Activated CD4-positive, CD25-positive, alpha-beta regulatory T cell (primary cell): ENCODE measurements at places on chromosomes 5 and 9.

DNA sequence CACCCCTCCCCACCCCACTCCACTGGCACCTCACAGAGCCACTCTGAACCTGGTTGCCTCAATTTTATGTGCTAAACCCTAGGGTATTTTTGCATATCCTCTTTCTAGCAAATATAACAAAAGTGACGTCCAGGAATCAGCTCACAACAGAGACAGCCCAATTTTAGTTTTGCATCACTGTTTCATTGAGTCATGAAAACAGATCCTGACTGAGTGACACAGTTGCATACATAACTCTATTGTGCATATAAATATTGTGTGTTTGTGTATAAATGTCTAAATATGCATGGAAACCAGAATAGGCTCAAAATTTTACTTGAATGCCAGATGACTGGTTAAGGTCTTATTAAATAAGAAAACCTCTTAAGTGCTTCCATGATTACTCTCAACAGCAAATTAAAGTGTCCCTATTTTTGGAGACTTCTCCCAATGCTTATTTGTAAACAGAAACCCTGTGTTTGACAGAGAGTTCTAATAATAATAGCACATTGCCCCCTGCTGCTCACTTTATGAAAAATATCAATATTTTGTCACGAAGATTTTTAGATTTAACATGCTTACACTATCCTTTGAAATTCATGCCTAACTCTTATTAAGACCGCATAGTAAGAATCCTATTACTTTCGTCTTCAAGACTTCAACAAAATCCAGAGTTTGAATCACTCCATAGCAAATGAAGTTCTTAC, 75.5 kb upstream of the PRRC1 start:
- no peak for DNase-seq

GRCh38 chr5:646396-647201, 34.5 kb downstream of the CEP72 start:
- DNase-seq: no peak

DNA sequence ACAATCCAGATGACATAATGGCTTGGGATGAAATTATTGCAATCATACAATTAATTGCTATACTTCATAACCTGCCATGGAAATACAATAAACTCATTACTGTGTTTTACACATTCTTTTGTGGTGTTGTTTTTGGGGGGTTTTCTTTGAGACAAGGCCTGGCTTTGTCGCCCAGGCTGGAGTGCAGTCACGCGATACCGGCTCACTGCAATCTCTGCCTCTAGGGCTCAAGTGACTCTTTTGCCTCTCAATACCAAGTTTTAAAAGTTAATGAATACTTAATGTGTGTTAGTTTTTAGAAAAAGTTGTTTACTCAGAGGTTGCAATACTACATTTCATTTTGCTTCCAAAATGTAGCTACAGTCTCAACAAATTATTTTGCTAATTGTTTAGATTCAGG, 598.4 kb downstream of the CHSY3 start:
- no peak for DNase-seq

- DNase-seq: no peak
These were observed 414.1 kb downstream of the ARHGEF28 start for GRCh38 chr5:74040065-74040551.

GRCh38 chr5:32562843-32563242, 22.5 kb upstream of the SUB1 start:
- DNase-seq: no peak

DNA sequence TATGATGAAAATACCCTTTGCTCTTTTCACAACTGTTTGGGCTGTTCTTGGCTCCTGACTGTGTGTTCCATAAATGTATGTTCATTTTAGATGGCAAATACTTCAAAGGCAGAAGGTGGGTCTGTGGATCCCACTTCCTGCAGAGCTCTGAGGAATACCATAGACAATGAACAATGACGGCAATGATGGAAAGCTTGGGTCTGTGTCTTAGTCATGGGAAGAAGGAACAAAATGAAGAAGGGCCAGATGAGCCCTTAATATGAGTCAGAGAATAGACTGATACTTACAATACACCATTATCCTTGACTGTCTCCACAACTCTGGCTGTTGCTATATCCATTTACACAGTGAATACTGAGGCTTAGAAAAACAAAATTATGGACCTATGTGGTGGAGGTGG, 126.0 kb downstream of the SLIT3 start:
- no peak for DNase-seq

DNA sequence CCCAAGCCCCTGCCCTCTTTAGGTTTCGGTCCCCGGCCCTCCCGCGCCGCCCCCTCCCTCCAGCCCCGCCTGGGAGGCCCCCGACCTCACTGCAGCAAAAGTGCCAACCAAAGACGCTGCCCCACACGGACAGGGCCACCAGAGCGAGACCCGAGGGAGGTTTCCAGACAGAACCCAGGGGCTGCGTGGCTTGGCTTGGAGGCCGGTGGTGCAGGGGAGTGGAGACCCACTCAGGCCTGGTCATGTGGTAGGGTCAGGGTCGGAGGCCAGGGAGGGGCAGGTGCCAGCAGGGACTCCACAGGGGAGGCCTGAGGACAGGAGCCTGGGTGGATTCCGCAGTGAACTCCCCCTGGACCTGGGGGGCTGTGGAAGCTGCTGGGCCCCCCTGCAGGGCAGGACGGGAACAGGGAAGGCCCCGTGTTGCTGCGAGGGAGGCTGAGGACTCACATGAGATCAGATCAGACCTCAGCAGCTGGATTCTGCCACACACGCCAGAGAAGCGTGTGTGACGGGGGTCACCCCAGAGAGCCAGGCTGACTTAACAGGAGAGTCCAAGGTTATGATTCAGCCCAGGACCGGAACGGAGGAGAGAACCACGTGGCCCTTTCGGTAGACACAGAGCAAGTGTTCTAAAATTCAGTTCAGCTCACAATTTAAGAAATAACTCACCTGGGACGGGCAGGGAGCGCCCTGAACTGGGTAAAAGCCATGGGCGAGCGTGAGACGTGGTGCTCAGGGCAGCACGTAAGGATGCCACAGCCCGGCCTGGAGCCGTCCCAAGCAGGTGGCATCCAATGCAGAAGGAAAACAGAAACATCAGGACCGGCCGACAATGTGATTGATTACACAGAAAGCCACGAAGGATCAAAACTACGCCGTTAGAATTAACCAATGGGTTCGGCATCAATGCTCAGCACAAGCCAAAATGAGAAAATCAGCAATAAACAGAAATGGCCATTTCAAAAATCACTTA, 38.9 kb downstream of the EXD3 start:
- DNase-seq: no peak

DNA sequence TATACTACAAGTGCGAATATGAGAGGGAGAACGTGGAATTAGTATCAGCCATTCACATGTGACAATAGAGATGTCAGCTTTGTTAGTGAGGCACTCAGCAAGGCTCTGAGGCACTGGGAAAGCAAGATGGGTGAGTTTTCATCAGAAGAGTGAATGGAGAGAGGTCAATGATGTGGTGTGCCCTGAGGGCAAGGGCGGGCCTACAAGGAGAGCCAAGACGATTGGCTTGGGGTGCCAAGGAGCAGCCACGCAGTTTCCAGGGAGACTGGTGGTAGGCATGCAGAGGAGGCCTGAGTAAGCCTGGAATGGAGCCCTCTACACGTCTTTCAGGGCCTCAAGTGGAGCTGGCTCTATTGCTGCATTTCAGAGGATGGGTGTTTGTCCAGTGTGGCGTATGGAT, 24.7 kb downstream of the BTF3 start:
- no peak for DNase-seq

GRCh38 chr9:122614362-122614761, at the start of gene OR1Q1:
Gene OR1Q1, plus strand, starts transcription at chr9:122614738. Its CDS starts 0 bp downstream, at chr9:122614738.
- no peak for DNase-seq

DNA sequence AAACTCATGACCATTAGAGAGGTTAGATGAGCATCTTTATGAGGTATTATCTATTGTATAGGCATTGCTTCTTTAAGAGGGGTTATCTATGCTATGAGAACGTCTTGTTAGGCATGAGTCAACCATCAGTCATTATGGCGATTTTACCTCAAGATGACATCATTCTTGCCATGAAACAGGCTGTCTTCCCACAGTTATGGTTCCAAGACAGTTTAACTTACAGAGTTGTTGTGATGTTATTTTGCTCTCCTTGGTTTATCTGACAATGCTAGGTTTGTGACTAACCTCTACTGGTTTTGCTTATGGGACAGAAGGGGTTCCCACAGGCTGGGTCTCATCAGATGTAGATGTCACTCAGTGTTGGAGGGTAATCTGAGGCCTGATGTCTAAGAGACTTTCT, 1864.7 kb upstream of the ACO1 start:
- no peak for DNase-seq

- DNase-seq: no peak
These were observed 475.9 kb downstream of the GABRG2 start for GRCh38 chr5:162543437-162543836.

GRCh38 chr5:134614450-134615085, 18.1 kb downstream of the SAR1B start:
- DNase-seq: no peak

- no peak for DNase-seq
These were observed 369.0 kb upstream of the RFX3 start for GRCh38 chr9:3894772-3895171.

DNA sequence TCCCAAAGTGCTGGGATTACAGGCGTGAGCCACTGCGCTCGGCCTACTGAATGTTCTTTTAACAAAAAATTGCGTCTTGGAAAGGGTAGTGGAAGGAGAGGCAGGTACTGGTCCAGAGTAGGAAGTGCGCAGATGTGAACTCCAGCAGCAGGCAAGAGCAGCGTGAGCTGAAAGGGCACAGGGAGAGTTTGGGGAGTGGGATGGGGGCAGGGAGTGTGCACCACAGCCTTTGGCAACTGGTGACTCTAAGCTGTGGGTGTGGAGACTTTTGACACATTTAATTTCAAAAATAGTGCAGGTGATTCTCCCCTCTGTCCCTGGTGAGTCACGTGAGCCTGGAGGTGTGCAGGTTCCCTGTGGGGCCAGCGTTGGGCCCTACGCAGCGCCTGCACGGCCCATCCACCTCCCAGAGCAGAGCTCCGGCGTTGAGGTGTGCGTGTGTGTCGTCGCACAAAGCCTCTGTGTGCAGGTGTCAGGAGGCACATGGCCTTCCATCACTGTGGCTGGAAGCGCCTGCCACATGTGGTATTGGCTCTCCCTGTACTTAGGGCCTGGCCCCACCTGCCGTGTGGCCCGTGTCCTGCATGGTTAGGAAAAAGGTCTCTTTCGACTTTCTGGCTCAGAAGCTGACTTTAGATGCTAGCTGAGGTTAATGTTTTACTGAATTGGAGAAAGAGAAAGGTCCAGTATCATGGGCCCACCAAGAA, 11.5 kb downstream of the SQSTM1 start:
- no peak for DNase-seq

GRCh38 chr9:106962122-106962521, 99.2 kb downstream of the ZNF462 start:
- DNase-seq: no peak

GRCh38 chr5:40869384-40869783, 28.2 kb downstream of the CARD6 start:
- no peak for DNase-seq

DNA sequence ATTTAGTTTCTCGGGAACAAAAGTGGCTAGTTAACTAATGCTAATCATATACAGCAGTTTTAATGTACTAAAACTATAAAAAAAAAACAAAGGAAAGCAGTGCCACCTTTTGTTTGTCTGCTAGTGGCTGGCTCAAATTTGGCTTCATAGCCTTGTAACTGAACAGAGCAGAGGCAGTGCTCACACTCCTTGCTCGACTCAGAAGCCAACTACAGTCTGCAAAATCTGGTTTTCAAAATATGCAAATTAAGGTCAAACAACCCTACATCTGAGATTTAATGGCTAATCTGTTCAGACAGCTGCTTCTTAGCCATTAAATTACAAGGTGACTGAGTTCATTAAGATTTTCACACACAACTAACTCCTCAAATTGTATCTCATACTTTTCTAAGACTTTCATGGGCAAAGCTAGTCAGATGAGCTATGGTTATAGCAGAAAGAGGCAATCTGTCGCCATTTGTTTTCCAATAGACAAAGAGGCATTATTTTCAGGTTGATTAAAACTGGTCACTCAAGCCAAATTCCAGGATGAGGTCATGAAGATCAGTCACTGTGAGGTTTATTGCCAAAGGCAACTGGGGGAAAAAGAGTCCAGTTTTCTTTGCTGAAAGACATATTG, 56.8 kb upstream of the EPB41L4A start:
- DNase-seq: no peak

DNA sequence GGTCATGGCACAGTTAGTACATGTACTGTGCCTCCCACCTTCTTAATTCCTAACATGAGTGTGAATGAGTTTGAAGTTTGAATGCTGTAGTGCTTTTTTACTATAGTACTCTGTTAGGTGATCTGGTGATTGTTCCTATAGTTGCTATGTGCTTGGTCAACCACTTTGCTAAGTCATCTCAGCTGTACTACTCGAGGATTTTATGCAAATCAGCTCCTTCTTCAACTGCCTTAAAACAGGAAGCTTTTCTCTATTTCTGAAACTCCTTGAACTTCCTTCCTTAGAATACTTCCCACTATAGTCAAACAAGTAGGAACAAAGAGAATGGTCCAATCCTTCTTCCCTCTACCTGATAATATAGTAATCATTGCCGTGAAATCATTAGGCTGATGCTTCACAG, 219.6 kb downstream of the CTNND2 start:
- DNase-seq: no peak

GRCh38 chr9:26813247-26813646, 79.4 kb downstream of the CAAP1 start:
- no peak for DNase-seq

- DNase-seq: no peak
These were observed 849.3 kb downstream of the TLE1 start for GRCh38 chr9:80839821-80840675.
